ENCODE measurements at places on chromosomes 7 and 10. TPM values are rescaled to one million over a fixed set of nuclear protein-coding genes. Genes with fewer than 3 reads are reported as not detected.
A peak's percentile ranks its signal among the peaks of the same experiment; 100 is the strongest.

The PTF1A gene
- not detected for polyA plus RNA-seq

The MAGI2 gene
- polyA plus RNA-seq: 0.22 TPM

The SPDYE9 gene
- not detected for polyA plus RNA-seq

The CUTC gene
- polyA plus RNA-seq: 21.1 TPM

The TMEM213 gene
- polyA plus RNA-seq: not detected

The PRKCQ gene
- polyA plus RNA-seq: 1.4 TPM

The FANK1 gene
- 1.5 TPM for polyA plus RNA-seq

The TLX1 gene
- polyA plus RNA-seq: 0.69 TPM

The PARD3 gene
- 24.3 TPM for polyA plus RNA-seq

The ENO4 gene
- 0.03 TPM for polyA plus RNA-seq

DNA sequence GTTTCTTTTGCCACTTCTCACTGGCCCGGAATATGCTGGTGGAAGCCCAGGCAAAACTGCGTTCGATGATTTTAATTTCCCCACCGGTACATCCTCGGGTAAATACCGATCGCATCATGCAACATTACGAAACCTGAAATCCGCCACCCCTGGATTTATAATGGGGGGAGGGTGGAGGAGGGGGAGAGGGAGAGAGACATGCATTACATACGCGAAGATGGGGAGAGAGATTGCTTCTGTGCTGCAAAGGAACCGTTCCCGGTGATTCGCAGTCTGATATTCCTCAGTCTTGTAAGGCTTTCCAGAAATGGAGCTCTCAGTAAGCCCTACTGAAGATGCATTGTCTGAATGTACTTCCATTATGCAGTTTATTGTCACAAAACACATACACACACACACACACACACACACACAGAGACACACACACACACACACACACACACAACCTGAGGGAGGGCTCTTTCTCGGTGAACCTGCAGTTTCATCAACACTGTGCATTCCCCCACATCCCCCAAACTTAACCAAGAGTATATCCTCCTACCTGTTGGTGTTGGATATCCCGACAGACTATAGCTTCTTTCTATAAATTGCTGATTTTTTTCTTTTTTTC is 741 bp downstream of the GPR85 start:
- DNase-seq: no peak
- H3K27me3 ChIP-seq: no peaks in the 10 kb centered on the region
- no peaks in the 10 kb centered on the region for H3K36me3 ChIP-seq
- no peak overlapping the region for H3K4me3 ChIP-seq

GRCh38 chr7:18408868-18409267 is 86.7 kb upstream of the HDAC9 start:
- DNase-seq: no peak
- no peaks in the 10 kb centered on the region for H3K4me1 ChIP-seq
- no peaks in the 10 kb centered on the region for H3K27me3 ChIP-seq

DNA sequence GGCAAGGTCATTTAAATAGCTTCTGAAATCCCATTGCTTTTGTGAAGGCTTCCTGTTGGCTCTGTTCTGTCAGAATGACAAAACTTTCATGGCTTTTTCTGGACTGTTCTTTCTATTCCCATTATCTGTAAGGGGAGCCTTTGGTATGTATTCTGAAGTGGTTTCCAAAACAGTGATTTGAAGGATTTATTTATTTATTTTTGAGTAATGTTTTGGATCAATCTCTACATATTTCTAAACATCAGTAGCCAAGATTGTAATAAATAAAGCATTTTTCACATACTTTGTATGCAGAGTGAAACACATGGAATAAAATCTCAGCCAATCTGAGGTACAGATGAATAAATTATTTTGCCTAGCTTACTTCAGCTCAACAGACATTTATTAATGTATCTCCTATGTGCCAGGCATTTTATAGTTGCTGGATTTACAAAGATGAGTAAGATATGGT is 121.1 kb downstream of the BBS9 start:
- H3K4me1 ChIP-seq: no peaks in the 10 kb centered on the region
- no peaks in the 10 kb centered on the region for H3K36me3 ChIP-seq
- H3K4me3 ChIP-seq: no peak overlapping the region
- H3K27me3 ChIP-seq: no peaks in the 10 kb centered on the region

DNA sequence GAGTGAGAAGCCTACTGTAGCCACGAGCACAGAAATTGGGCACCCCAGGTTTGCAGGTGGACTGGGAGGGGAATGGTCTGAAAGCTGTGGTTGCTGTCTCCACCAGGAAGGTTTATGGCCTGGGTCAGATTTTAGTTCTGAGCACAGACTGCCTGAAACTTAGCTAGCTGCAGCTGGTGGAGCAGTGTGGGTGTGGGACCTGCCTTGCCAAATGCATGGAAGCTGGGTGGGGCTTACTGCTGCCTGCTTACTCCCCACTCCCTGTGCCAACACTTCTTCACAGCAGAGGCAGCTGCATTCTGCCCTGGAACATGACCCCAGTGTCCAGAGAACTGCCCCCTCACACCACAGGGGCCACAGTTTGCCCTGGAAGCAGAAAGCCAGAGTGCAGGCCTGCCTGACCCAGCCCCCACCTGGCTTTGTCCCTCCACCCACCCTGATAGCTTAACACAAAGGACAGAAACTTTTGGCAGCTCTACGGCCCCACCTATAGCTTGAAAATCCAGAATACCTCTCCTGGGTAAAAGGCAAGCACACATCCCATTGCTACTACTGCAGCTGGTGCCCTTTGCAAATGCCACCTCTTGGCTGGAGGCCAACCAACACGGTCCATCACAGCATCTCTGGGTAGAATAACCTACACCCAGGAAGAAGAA is 281.6 kb downstream of the AGMO start:
- DNase-seq: no peak

DNA sequence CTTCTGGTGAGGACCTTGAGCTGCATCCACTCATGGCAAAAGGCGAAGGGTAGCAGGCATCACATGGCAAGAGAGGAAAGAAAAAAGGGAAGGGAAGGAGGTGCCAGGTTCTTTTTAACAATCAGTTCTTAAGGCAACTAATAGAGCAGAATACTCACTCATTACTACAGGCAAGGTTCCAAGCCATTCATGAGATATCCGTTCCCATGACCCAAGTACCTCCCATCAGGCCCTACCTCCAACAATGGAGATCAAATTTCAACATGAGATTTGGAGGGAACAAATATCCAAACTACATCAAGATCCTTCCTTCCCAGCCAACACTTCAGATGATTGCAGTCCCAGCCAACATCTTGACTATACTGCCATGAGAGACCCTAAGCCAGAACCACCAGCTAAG is 38.9 kb upstream of the YAE1 start:
- no peaks in the 10 kb centered on the region for H3K36me3 ChIP-seq
- H3K4me1 ChIP-seq: peaks cover 2% of the 10 kb centered on the region
- H3K4me3 ChIP-seq: no peak overlapping the region
- no peaks in the 10 kb centered on the region for H3K27me3 ChIP-seq

- no peak overlapping the region for H3K4me3 ChIP-seq
- no peaks in the 10 kb centered on the region for H3K27me3 ChIP-seq
- H3K4me1 ChIP-seq: peaks cover 4% of the 10 kb centered on the region
- no peak for DNase-seq
Observed at GRCh38 chr7:44707558-44708230, 41.0 kb upstream of the ZMIZ2 start.

- H3K4me1 ChIP-seq: no peaks in the 10 kb centered on the region
- no peaks in the 10 kb centered on the region for H3K27me3 ChIP-seq
- H3K27ac ChIP-seq: no peak overlapping the region
- no peak for DNase-seq
Observed at GRCh38 chr10:83119346-83119745, 1020.0 kb upstream of the GHITM start.

DNA sequence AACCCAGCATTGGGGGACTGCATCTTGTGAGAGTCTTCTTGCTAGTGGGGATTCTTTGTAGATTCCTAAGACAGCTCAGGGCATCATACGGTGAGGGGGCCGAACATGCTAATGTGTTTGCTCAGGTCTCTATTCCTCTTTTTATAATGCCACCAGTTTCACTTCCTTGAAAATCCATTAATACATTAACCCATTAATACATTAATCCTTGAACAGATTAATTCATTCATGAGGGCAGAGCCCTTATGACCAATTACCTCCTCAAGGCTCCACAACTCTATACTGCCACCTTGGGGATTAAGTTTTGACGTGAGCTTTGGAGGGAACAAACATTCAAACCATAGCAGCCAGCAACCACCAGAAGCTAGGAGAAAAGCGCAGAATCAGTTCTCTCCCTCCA is 67.2 kb upstream of the POT1 start:
- no peak overlapping the region for H3K4me3 ChIP-seq
- no peaks in the 10 kb centered on the region for H3K36me3 ChIP-seq
- DNase-seq: no peak
- no peaks in the 10 kb centered on the region for H3K27me3 ChIP-seq
- no peak overlapping the region for H3K27ac ChIP-seq

GRCh38 chr7:557558-557881 is 37.9 kb upstream of the PDGFA start:
- no peak overlapping the region for H3K27ac ChIP-seq
- no peaks in the 10 kb centered on the region for H3K4me1 ChIP-seq
- no peaks in the 10 kb centered on the region for H3K27me3 ChIP-seq
- H3K4me3 ChIP-seq: no peak overlapping the region

- no peaks in the 10 kb centered on the region for H3K27me3 ChIP-seq
- no peaks in the 10 kb centered on the region for H3K36me3 ChIP-seq
- H3K4me1 ChIP-seq: no peaks in the 10 kb centered on the region
- H3K27ac ChIP-seq: no peak overlapping the region
- no peak overlapping the region for H3K4me3 ChIP-seq
Observed at GRCh38 chr7:138338361-138338760, 121.7 kb upstream of the TRIM24 start.

- no peak overlapping the region for H3K4me3 ChIP-seq
- H3K36me3 ChIP-seq: no peaks in the 10 kb centered on the region
- H3K4me1 ChIP-seq: peaks cover 28% of the 10 kb centered on the region
- no peak overlapping the region for H3K27ac ChIP-seq
Observed at GRCh38 chr7:137990251-137990941, 11.5 kb downstream of the CREB3L2 start.

DNA sequence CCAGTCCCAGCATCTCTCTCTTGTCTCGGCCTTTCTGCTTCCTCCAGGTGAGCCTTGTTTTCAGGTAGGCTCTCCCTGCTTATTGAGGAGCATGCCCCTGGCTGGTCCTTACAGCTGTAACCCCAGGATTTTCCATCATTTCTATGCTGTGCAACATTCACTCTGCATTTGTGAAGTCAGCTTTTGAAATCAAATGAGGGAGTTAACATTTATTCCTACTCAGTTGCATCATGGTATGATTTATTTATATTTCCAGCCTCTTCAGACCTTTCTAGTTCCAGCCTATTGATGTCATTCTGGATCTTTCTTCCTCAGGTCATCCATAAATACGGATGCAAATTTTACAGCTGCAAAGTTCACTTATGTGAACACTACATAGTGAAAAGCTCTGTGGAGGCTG is 755.6 kb downstream of the TYW1 start:
- no peaks in the 10 kb centered on the region for H3K27me3 ChIP-seq
- H3K4me3 ChIP-seq: no peak overlapping the region
- no peaks in the 10 kb centered on the region for H3K36me3 ChIP-seq
- H3K4me1 ChIP-seq: no peaks in the 10 kb centered on the region
- no peak overlapping the region for H3K27ac ChIP-seq

- H3K4me1 ChIP-seq: no peaks in the 10 kb centered on the region
- DNase-seq: no peak
- H3K4me3 ChIP-seq: no peak overlapping the region
- no peaks in the 10 kb centered on the region for H3K36me3 ChIP-seq
- no peaks in the 10 kb centered on the region for H3K27me3 ChIP-seq
Observed at GRCh38 chr10:35668865-35669650, 27.0 kb upstream of the FZD8 start.

DNA sequence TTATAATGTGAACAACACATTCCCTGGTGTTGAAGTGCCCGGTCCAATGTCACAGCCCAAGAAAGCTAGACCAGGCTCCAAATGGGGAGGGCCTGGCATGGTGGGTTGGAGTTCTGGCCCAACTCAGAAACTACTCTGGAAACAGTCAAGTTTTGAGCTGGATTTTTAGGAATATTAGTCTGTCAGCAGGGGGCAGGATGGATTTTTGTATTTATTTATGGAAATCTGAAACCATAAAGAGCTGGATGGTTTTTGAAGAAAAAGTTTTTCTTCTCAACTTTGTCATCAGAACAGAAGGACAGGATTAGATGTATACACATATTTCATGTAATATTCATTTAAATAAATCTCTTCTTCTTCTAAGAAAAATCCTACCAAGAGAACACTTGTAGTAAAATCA is 97.5 kb downstream of the POU6F2 start:
- no peak overlapping the region for H3K27ac ChIP-seq
- H3K36me3 ChIP-seq: no peaks in the 10 kb centered on the region
- no peaks in the 10 kb centered on the region for H3K27me3 ChIP-seq

DNA sequence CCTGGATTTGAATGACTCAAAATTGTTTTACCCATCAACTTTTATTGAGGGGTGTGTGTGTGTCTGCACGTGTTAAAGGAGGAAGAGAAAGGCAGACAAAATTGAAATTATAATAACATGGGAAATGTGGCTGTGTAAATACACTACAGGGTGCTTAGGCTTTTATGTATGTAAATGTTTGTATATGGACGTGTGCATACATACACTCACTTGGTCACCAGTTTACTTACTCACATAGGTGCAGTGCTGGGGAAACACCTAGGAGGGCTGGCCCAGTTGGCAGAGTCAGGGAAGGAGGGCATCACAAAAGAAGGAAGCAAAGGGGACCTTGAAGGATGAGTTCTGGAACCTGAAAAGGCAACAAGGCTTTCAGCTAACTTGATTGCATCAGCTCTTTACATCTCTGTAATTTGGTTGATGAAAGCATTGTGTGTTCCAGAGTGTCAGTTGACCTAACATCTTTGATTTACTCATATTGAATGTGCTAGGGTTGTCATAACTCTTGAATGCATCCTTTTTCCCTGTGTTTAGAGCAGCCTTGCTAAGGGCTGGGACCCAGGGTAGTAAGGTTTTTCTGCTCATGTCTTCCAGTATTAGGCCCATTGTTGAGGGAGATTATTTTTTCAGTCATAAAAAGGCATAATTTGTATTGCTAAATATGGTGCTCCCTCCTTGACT is 10.2 kb downstream of the WDR11 start:
- H3K27me3 ChIP-seq: no peaks in the 10 kb centered on the region
- H3K4me1 ChIP-seq: no peaks in the 10 kb centered on the region
- H3K27ac ChIP-seq: no peak overlapping the region

DNA sequence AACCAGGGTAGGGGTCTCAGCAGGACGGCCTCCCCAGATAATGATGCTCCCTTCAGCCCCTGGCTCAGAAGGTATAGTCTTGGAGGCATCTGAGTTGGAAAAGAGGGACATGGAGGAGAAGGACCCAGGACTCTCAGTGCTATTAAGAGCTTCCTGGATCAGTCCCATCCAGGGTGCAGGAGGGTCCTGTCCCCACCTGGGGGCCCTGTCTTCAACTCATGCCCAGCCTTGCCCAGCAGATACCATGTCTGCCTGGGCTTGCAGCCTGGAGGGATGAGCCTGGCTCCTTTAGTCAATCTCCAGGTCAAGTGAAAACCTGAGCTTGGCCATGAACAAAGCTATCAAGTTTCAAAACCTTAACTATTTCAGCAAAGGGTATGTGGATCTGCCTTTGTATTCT is 67.6 kb downstream of the PRTFDC1 start:
- H3K36me3 ChIP-seq: no peaks in the 10 kb centered on the region
- H3K4me1 ChIP-seq: peaks cover 6% of the 10 kb centered on the region
- H3K27me3 ChIP-seq: no peaks in the 10 kb centered on the region
- H3K4me3 ChIP-seq: no peak overlapping the region

- H3K27ac ChIP-seq: no peak overlapping the region
- DNase-seq: no peak
- no peaks in the 10 kb centered on the region for H3K4me1 ChIP-seq
- H3K4me3 ChIP-seq: no peak overlapping the region
- no peaks in the 10 kb centered on the region for H3K36me3 ChIP-seq
Observed at GRCh38 chr10:124292911-124293615, 125.7 kb downstream of the OAT start.

- no peak overlapping the region for H3K27ac ChIP-seq
- H3K27me3 ChIP-seq: peaks cover 83% of the 10 kb centered on the region
- peak; percentile 61 for DNase-seq
Observed at GRCh38 chr10:117537436-117537903, 5.1 kb upstream of the EMX2 start.

Data from small intestine (tissue), 16 donors.